ENCODE measurements at places on chromosomes 4 and X.
A peak's percentile ranks its signal among the peaks of the same experiment; 100 is the strongest.

DNA sequence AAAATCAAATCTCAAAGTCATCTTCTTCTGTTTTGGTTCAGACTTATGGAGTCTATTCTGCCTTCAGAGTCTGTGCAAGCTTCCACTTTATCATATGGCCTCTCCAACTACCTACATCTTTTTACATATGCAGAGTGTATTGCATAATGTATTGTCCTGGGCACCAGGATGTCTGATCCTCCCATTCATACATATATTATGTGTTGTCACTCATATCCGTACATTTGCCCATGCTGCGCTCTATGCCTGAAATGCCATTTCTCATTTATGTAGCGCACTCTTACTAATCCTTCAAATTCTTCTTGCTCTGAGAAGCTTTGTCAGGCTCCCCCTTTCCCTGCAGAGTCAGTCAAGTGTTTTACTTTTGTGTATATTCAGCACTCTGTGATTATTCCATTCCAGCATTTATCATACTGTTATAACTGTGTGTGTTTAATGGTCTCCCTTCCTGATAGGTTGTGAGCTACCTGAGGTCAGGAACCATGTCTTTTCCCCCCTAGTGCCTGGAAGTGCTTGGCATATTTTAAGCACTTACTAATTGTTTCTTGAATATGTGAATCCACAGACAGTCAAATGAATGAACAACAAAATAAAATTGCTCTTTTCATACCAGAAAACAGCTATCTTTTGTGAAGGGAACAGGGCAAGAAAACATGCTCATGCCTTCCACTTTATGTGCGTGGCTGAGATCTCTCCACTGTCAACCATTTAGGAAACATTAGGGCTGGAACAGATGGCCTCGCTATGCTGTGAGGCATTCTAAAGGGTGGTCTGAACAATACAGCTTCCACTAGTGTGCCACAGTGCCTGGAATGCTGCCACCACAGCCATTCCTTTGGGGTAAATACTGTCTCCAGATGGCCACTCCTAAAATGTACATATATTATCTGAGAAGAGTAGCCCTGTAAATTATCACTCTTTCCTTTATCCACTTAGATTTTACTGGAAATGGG lies 81.8 kb downstream of the GLUD2 start:
- DNase-seq: no peak

DNA sequence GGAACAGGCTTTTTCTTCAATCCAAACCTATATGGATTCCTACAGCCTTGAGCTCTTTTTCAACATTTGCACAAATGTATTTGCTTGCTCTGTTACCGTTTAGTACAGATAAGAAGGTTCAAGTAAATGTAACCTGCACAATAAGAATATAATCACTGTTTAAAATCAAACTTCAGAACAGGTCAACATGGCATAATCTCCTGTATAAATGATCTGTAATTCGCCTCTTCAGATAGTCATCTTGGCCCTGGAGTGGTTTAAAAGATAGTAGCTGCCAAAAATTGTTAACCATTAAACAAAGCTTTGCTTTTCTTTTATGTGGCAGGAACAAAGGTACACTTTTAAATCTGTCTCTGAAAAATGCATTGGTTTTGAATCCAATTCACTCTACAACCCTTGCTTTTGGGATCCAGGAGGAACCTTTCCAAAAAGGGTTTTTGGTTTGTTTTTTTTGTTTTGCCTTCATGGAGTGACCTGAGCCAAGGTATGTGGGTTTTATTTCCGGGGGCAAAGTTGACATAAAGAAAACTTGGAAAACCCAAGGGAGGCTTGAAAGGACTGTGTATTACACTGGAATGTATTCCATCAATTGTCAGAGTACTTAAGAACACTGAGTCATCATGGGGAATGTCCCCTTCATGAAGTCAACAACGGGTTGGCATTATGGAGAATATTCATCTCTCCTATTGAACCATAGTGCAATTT lies 210.4 kb upstream of the HCCS start:
- DNase-seq: peak; percentile 63

GRCh38 chr4:148273501-148273986 lies 168.7 kb downstream of the NR3C2 start:
- DNase-seq: no peak

DNA sequence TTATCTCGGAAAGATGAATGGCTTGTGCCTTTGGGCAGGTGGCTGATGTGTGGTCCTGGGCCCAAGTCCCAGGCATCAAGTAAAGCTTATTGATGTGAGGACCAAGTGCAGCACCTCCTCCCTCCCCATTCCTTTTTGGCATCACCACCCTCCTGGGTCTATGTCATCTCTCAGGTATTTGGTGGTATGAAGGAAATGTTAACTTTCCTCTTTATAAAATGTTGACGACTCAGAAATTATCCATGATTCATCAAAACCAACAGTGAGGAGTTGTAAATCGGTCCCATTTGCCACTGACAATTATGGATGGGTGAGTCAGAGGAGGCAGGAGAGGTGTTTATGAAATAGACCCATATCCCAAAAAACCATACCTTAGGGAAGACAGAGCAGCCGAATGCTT lies 229.4 kb upstream of the GATB start:
- peak; percentile 19 for DNase-seq

- DNase-seq: no peak
Measured at GRCh38 chrX:154307202-154307601, 11.6 kb downstream of the TKTL1 start.

- DNase-seq: no peak
Measured at GRCh38 chrX:100296183-100296753, 113.8 kb downstream of the PCDH19 start.

GRCh38 chr4:12555011-12555410 lies 929.1 kb downstream of the RAB28 start:
- DNase-seq: peak; percentile 7

DNA sequence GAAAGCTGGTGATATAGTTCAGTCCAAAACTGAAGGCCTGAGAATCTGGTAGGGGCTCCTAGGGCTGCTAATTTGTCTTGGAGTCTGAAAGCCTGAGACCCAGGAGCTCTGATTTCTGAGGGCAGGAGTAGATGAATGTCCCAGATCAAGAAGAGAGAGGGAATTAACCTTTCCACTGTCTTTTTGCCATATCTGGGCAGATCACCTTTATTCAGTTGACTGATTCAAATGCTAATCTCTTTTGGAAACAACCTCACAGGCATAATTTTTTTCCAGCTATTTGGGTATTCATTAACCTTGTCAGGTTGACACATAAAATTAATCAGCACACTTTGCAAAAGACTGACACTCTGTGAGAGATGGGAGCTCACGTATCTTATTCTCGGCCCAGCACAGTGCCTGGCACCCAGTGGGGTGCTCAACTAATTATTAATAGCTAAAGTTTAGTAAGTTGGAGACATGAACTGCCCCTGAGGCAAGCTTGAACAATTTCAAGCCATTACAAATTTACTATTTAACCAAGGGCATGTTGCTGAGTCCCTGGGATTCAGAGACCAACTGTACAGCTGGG lies 114.3 kb downstream of the CPEB2 start:
- no peak for DNase-seq

- DNase-seq: no peak
Measured at GRCh38 chrX:145818186-145819113, 821 bp downstream of the SLITRK2 start.

DNA sequence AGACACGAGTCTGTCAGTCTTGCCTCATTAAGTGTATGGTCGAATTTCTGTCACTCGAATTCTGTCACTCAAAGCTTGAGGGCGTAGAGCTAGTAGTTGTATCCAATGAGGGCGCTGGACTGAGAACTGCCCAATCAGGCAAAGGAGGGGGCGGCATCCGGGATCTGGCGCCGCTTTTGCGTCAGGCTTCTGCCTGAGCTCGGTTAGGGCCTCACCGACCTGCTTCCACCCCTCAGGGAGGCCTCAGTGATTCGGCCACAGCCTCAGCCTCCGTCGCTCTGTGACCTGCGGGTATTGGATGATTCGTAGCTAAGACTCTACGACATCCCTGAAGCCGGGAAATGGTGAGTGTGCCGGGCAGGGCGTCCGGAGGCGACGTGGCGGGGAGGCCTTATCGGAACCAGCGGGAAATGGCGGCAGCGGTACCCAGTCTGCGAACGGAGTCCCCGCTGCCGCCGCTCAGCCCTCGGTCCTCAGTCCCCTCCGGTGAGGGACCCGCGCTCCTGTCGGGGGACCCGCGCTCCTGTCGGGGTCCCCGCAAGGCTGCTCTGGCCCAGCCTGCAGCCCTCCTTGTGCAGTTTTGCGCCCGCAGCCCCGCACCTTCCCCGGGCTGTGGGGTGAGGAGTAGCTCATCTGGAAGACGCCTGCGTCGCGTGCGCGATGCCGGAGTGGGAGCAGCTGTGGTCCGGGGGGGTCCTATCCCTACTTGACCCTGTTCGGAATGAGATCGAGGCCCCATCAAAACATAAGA lies 88.3 kb downstream of the ZNF718 start:
- peak; percentile 83 for DNase-seq

DNA sequence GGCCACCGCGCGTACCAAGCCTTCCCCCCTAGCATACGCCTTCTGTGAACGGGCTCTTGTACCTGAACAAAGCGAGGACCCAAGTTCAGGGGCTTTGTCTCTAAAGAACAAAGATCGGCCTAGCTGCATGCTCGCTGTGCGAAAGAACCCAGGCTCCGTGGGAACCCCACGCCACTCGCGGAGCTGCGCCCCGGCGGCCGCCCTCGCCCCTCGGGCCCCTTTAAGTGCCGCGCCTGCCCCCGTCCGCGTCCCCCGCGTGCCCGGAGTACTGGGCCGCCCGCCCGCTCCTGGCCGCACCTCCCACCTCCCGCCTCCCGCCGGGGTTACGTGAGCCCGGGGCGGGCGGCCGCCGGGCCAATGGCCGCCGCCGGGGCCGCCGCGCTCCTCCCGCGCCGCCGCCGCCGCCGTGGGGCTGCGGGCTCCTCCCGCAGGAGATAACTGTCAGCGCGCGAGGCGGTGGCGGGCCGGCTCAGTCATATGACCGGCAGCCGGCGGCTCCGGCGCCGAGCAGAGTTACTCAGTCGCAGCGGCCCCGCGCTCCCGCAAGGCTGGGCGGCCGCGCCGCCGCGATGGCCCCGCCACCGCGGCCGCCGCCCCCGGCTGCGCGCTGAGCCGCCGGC lies at the start of gene FNIP2:
FNIP2 (plus strand) TSS at position 472 of the 620 bp plus-strand sequence. CDS start 187 bp downstream, outside the sequence.
- peak; percentile 80 for DNase-seq

DNA sequence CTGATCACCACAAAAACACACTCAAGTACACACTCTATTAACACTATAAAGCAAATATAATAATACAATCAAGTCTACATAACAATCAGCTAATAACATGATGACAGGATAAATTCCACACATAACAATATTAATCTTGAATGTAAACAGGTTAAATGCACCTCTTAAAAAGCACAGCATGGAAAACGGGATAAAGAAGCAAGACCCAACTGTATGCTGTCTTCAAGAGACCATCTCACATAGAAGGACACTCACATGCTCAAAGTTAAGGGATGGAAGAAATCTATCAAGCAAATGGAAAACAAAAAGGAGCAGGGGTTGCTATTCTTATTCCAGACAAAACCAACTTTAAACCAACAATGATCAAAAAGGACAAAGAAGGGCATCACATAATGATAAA lies 28.1 kb downstream of the CBR4 start:
- no peak for DNase-seq

GRCh38 chr4:105563352-105563751 lies 10.9 kb downstream of the ARHGEF38 start:
- DNase-seq: no peak

DNA sequence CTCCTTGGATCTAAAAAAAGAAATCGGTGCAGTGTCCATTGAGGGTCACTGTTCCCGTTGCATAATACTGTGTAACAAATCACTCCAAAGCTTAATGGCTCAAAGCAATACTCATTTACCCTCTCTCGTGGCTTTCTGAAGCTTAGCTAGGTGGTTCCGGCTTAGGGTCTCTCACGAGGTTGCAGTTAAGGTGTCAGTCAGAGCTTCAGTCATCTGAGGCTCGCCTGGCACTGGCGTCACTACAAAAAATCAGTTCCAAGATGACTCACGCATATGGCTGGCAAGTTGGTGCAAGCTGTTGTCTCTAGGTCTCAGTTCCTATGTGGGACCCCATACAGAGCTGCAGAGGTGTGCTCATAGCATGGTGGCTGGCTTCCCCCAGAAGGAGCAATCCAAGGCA lies 91.0 kb downstream of the BEND2 start:
- no peak for DNase-seq

GRCh38 chr4:144667500-144667899 lies 21.5 kb downstream of the HHIP start:
- no peak for DNase-seq

DNA sequence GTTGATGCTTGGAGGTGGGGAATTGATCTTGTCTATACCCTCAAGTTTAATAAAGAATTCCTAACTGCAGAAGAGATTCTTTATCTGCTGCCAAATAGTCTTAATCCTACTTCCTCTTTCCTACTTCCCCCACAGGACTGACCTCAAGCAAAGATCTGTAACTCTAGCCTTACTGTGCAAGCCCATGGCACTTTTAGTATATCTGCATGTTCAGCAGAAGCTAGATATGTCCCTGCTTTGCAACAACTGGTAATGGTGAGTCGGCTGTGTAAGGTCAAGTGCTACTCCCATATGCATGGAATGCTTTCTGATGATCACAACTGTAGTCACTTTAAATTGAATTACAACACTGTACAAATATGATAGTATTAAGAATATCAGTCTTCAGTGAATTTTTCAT lies 26.3 kb upstream of the PDS5A start:
- peak; percentile 37 for DNase-seq

DNA sequence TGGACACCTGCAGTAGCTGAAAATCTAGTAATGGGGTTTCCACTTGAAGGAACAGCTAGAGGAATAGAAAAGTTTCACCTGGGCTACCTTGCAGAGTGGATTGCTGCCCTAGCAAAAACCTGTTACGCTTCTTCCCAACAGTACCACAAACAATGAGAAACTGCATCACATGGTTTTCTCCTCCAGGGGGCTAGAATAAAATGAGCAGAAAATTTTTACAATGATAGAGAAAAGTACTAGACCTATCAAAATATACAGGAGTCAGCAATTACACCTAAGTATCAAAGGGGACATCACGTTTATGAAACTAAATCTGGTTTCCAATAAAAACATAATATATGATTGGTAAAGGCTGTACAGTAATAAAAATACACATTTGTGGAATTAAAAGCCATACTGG lies 423.1 kb upstream of the PITX2 start:
- DNase-seq: no peak

DNA sequence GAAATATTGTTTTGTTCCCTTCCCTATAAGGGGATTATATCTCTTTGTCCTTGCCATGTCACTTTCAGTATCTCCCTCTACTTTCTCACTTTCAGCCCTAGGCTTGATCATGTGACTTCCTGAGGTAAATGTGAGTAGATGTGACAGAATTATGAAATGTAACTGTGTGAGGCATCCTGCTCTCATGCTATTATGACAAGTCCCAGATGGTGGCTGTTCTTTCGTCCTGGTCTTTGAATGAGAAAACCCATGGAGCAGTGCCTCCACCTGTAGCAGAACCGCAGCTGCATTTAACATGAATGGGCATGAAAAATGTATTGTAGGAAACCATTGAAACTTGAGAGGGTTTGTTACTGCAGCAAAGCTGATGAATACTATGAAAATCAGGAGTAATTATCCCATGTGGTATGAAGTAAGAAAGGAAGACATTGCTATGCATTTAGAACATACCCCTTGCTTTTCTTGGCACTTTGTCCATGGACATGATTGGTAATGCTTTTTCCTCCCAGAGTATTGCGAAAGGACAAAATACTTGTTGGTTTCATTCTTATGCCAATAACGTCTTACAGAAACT lies 202.2 kb upstream of the GPRIN3 start:
- DNase-seq: peak; percentile 43

GRCh38 chr4:187603093-187604025 lies 392.2 kb upstream of the ZFP42 start:
- DNase-seq: peak; percentile 98

GRCh38 chr4:118741301-118741855 lies 56.2 kb downstream of the METTL14 start:
- peak; percentile 12 for DNase-seq
